ENCODE measurements at places on chromosomes 13 and 19.

GRCh38 chr19:43584484-43584883, 8.9 kb downstream of the PINLYP start:
- DNase-seq = no peak

DNA sequence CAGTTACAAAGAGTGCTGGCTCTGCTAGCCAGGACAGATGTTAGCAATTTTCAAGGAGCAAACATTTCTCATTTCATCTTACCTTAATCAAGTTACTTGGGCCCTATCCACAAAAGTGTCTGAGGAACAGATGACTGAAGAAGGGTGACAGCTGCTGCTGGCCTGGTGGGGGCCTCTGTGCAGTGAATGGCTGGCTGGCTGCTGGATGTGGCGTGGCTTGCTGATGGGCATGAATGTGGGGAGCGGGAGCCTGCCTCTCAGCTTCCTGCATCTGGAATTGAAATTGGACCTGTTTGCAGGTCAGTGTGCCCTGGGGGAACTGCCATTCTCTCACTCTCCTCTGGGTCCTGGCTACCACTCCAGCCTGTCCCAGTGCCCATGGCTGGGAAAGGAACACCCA, 94.7 kb downstream of the RGCC start:
- no peak for DNase-seq

DNA sequence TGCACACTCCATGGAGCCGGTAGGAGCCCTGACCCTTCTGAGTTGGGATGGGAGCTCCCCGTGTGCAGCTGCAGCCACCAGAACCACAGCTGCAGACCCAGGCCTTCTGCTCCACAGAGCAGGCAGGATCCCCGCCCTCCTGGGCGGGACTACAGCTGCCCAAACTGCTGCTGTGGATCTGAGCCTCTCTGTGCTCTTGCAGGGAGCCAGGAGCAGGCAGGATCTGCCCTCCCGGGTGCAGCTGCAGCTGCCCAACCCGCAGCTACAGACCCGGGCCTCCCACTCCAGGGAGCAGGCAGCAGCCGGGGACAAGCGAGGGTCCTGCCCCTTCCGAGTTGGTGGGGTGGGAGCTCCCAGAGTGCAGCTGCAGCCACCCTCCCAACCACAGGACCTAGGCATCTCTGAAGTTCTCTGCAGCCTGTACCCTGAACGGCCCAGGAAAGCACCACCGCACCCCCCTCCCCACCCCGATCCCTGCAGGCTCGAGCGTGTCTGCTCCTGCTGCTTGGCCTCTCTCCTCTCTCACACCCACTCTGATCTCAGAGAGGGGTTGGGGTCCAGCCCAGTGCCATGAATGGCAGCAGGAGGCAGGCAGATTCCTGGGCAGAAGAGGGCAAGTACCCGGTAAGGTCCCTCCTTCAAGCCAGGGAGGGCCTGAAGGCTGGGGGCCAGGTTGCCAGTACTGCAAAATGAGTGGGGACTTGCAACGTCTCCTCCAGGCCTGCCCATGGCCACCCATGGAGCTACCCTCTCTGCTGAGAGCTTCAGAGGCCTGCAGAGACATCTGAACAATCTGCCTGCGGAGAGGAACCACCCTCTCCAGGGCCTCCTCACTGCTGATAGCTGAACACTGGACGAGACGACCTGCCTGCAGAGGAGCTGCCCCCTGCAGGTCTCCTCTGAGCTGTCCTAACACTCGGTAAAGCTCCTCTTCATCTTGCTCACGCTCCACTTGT, 16.4 kb upstream of the EMP3 start:
- DNase-seq = no peak

- peak; percentile 7 for DNase-seq
These were observed at the start of gene GSX1 for GRCh38 chr13:27792393-27793218. TSS of gene GSX1 (plus strand) at chr13:27792483. CDS start at chr13:27792691, 208 bp downstream.

GRCh38 chr13:85724546-85725432, 74.4 kb downstream of the SLITRK6 start:
- DNase-seq = no peak

GRCh38 chr13:112808377-112809140, 118.7 kb downstream of the ATP11A start:
- DNase-seq = no peak

GRCh38 chr19:45280471-45280961, 29.4 kb downstream of the MARK4 start:
- DNase-seq = no peak

DNA sequence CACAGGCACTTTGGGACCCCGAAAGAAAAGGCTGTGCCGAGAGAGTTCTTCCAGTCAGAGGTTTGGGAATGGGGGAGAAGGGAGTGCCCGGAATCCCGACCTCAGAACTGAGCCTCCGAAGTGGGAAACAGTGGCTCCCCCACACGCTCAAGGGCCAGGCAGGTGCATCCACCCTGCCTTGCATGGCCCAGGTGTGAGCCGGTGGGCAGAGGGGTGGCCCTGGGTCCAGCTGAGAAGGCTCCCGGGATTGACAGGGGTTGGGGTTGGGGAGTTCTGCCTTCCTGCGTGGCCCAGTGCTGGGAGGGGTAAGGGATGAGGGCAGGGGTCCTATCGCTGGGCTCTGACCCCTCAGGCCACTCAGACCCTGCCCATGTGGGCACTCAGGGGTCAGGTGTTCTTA, 163.5 kb upstream of the TUBA3C start:
- no peak for DNase-seq

DNA sequence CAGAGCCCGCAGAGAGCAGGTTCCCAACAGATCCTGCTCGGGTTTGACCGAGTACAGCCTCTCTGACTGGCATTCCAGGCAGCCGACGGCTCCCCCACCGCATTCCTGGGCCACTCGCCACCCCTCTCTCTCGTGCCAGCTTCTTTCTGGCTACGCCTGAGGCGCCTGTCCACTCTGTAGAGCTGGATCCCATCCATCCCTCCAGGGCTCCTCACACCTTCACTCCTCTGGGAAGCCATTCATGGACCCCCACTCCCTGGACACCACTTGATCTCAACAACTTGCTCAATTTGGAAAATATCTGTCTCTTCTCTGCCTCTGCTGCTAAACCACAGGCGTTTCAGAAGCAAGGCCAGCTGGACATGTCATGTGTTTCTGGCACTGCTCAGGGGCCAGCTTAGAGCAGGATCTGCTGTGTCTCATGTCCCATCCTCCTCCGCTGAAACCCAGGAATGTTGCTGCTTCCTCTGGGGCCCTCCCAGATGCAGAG, 30.6 kb upstream of the ATP1A3 start:
- no peak for DNase-seq

- no peak for DNase-seq
These were observed 152.4 kb upstream of the TSHZ3 start for GRCh38 chr19:31501427-31502195.

GRCh38 chr19:28117143-28117542, 1095.8 kb downstream of the UQCRFS1 start:
- DNase-seq = no peak

GRCh38 chr19:31648347-31648746, 299.1 kb upstream of the TSHZ3 start:
- no peak for DNase-seq

GRCh38 chr13:52599037-52599847, 43.0 kb upstream of the HNRNPA1L2 start:
- DNase-seq = no peak

DNA sequence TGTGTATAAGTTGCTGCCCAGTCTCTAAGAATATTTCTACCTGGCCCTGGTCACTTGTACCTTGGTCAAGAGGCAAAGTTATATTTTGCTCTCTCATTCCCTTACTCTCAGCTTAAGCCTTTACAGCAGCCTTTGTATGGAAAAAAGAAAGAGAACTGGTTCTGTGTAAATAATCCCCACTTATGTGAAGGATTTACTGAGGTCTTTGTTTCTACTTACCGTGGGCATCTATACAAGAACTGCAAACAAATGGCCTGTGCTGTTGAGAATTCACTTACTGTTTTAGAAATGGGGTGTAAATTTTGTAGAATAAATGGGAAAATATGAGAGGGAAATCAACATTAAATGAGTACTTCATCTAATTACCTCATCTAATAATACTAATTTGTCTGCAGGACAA, 267.4 kb downstream of the PCDH20 start:
- DNase-seq = no peak

- DNase-seq = no peak
These were observed 8.1 kb downstream of the ISYNA1 start for GRCh38 chr19:18429717-18430416.

GRCh38 chr13:108835083-108835482, 205.7 kb downstream of the MYO16 start:
- no peak for DNase-seq

DNA sequence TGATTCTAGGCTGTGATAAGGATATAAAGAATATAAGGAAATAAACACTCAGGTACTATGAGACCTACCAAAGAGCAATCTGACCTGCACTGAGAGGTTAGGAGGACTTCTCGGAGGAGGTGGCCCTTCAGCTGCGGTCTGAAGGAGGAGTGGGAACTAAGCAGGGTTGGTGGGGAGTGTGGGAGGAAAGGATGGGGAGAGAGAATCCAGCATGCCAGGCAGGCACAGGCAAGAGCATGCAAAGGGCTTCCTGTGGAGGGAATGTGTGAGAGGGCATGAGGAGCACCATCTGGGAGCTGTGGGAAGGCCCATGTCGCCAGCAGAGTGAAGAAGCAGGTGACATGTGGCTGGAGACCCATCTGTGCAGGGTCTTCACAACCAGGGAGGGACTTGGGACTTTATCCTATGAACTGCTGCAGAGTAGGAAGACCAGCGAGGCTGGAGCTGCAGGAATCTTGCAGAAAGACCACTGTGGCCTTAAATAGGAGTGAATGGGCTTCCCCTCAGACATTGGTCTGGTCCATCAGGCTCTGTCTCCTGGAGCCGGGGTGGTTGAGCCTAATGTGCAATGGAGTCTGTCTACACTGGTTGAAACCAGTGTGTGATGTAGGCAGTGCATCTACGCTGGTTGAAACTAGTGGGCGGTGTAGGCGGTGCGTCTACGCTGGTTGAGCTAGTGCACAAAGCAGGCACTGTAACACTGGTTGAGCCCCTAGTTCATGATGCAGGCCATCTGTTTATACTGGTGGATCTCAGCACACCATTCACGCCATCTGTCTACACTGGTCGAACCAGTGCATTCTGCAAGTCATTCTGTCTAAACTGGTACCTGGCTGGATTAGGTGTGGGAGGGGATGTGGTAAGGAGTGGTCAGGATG, 6.4 kb downstream of the CHST8 start:
- no peak for DNase-seq

- DNase-seq = no peak
These were observed 13.3 kb downstream of the CDC16 start for GRCh38 chr13:114248011-114248410.

- DNase-seq = peak; percentile 62
These were observed 3.9 kb downstream of the ANKRD24 start for GRCh38 chr19:4186087-4186993.

- DNase-seq = no peak
These were observed 55.0 kb downstream of the GPR12 start for GRCh38 chr13:26705536-26705935.

- no peak for DNase-seq
These were observed at the start of gene KL for GRCh38 chr13:33016414-33017322. TSS of gene KL (plus strand) at chr13:33016423. CDS start at chr13:33016441, 18 bp downstream.

GRCh38 chr13:100182900-100183490, 94.1 kb downstream of the PCCA start:
- DNase-seq = no peak

DNA sequence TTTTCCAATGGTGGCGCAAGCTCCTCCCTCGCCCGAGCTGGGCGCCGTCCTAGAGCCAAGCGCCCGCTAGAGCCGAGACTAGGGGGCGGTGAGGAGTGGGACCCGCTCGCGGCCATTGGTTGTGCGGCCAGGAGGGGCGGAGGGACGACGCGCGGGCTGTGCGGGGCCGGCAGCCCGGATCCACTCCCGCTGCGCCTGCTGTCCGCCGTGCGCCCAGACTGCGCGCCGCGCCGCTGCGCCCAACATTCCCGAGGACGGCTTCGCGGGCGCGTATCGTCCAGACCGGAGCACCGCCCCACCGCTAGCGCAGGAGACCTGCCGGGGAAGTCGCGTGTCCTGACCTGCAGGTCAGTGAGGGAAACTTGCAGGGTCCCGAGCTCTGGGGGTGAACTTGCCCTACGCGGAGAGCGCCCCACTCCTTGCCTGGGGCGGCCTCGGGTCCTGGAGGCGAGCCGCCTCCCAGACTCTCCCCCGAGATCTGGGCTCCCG, at the start of gene SERTM1:
SERTM1 (plus strand) TSS at position 183 of the 489 bp plus-strand sequence. CDS start 21,059 bp downstream, outside the sequence.
- DNase-seq = no peak

DNA sequence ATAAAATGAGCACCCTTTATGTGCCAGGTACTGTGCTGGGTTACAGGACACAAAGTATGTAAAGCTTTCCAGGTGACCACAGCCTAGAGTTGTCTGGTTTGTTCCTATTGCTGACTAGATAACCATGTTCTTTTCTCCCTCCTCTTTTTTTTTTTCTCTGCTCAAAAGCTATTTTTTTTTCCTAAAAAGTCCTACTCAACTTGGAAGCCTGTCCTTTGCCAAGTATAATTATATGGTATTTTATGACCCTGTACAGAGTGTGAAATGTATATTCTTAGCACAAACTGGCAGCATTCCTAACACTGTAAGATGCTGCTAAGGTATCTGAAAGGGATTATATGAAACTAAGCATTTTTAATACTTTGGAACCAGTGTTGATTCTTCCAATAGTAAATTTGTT, 171.0 kb downstream of the GPC6 start:
- DNase-seq = no peak

GRCh38 chr19:2661615-2662014, 40.9 kb downstream of the GNG7 start:
- DNase-seq = no peak

GRCh38 chr19:15178629-15179308, 22.0 kb downstream of the NOTCH3 start:
- DNase-seq = no peak

- DNase-seq = no peak
These were observed 8.6 kb downstream of the KLK4 start for GRCh38 chr19:50902640-50903039.

DNA sequence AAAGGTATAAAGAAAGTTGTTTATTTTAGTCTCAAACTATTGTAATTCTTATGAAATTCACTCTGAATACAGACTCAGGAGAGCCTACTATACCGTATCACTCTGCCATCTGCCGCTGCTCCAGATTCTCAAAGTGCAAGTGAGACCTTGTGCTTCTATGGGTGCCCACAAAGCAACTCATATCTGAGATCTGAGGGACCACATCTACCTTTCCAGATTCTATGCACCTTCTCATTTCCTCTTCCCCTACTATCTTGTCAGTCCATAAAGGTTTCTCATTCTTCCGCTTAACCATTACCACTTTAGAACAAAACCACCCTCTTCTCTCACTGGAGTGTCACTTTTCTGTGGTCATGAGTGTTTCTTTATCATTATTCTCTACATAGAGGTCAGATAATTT, 1236.9 kb downstream of the DIAPH3 start:
- no peak for DNase-seq

- DNase-seq = no peak
These were observed 2.7 kb downstream of the KLF5 start for GRCh38 chr13:73061473-73061872.

GRCh38 chr13:71067165-71067815, 799.7 kb downstream of the DACH1 start:
- no peak for DNase-seq
